ENCODE measurements at places on chromosomes 13 and 19. TPM values are rescaled to one million over a fixed set of nuclear protein-coding genes. Genes with fewer than 3 reads are reported as not detected.

Gene IGFL3
- total RNA-seq = not detected

Gene POLR1G
- total RNA-seq = 3.8 TPM

Gene EID2
- 14.8 TPM for total RNA-seq

DNA sequence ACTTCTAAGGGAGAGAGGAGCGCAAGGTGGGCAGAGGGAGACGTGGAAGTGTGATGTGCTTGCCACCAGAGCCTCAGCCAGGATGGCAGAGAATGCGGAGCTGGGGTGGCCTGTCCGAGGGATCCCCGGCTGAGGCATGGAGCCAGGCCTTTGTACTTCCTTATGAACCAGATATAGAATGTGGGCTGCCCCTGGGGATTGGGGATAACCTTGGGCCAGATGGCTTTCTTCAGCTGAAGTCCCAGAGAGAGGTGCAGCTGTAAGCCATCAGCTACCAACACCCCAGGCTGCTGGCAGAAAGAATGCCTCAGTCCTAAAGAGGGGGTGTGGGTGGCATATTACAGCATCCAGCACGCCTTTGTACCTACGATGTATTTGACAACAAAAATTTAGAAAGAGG, 25.5 kb upstream of the FBXO17 start:
- DNase-seq = no peak

Gene ERFL
- 1.5 TPM for total RNA-seq

Gene TMPRSS9
- total RNA-seq = not detected

DNA sequence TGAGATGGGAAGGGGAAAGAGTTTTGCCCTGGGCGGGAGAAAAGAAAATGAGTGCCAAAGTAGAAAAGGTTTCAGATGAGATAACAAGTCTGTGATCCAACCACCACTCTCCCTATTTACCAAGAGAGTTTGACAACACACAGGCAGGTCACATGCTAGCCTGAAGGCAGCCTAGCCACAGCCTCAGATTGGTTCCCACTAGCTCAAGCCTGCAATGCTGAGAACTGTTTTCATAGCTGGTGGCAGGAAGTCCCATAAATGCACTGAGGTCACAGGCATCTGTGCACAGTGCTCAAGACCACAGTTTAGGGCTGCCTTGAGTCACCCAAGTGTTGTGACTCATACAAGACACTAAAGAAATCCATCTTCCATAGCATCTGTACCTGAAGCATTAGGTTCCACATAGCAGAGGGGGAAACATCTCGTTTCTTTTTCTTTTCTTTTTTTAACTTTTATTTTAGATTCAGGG, 18.5 kb upstream of the POP4 start:
- DNase-seq = peak; percentile 86

- DNase-seq = no peak
These were observed 702 bp upstream of the MAG start for GRCh38 chr19:35291259-35291658.

DNA sequence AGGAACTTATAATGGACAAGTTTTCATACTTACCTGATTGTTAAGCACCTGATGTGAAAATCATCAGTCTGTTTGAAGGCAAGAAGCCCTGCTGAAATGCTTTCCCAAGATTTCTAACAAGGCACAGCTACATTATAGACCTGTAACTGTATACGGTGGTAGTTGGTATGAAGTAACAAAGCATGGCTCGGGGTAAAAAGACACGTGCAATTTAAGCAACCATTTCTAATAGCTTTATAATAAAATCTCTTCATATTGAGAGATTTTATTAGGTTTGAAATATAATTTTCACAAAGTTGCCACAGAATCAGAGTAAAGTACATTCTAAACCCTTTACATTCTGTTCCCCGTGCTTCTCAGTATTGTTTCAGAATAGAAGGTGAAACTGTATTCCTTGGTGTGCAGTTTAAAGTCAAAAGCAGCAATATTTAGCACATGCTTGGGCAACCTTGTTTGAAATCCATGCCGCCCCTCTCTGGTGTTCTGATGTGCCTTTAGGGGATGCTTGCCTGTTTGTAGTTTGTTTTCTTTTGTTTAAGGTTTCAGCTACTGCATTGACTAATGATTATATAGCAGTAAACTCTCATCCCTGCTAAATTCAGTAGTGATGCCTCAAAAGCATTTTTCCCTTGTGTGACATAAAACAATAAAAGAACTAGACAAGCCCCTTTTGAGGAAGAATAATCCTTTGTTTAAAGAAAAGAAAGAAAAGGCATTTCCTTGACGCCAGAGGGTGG, 125.2 kb upstream of the OBI1 start:
- DNase-seq = no peak

- no peak for DNase-seq
These were observed 764.9 kb upstream of the SLITRK5 start for GRCh38 chr13:86906127-86906874.

Gene SH2D3A
- 28.1 TPM for total RNA-seq

Gene STARD13
- total RNA-seq = 0.20 TPM

DNA sequence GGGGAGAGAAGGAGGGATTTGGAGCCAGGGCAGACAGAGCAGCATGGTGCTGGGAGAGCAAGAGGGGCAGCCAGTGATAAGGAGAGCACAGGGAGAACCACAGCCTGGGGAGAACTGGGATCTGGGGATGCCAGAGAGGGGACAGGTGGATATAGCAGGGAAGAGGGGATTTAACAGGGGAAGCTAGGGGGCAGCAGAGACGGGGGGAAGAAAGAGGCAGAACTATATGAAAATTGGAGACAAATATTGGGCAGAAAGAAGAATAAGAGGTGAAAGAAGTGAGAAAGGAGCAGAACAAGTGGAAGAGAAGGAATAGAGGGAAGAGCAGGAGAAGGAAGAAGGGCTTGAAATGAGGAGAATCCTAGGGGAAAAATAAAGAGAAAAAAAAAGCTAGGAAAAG, 6.5 kb upstream of the ZNF528 start:
- no peak for DNase-seq

GRCh38 chr13:73168226-73168952, 109.6 kb downstream of the KLF5 start:
- no peak for DNase-seq

DNA sequence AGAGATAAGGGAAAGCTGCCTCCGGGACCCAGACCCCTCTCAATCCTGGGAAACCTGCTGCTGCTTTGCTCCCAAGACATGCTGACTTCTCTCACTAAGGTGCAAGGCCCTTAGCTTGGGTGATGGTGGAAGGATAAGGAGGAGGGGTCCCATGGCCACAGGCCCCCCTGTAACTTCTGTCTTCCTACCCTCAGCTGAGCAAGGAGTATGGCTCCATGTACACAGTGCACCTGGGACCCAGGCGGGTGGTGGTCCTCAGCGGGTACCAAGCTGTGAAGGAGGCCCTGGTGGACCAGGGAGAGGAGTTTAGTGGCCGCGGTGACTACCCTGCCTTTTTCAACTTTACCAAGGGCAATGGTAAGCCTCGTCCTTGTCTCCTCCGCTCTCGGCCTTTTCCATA, 2.0 kb downstream of the CYP2F1 start:
- no peak for DNase-seq

DNA sequence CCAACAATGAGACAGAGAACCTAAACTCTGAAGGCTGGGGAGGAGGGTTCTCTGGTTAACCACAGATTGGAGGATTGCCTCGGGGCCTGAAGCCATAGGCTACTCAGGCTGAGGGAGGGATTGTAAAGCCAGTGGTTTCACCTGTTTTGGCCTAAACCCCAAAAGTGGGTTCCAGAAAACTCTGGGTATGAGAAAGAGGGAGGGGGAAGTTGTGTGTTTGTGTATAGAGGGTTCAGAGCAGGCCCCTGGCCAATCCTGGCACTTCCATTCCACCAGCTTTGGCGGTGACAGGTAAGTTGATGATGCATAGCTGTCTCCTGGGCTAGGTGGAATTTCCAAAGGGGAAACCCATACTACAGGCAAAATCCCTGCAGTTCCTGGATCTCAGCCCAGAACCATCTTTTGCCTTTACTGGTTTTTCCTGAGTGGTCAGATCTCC, 13.5 kb upstream of the CCDC97 start:
- no peak for DNase-seq

DNA sequence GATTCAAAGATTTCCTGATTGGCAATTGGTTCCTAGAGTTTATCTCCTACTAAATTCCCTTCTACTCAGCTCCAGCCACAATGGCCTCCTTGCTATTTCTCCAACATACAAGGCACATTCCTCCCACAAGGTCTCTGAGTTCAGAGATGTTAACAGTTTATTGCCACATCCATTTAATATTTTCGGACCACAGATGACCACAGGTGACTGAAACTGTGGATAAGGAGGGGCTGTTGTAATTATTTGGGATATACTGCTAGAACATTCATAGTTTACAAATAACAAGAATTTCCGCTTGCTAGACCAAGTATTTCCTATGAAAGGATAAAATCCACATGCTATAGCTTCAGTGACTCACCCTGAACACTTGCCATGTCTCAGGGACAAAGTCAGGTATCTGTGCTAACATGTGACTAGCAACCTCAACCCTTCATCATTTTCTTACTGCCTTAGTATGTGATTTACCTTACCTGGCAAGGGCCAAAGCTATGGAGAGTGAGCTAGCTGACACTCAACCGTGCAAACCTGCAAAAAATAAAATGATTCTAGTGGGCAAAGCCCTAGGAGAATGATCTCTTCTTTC, 117.7 kb downstream of the TBC1D4 start:
- DNase-seq = no peak

Gene FFAR3
- 0.63 TPM for total RNA-seq

- peak; percentile 77 for DNase-seq
These were observed 9.1 kb upstream of the LILRB5 start for GRCh38 chr19:54266133-54266532.

DNA sequence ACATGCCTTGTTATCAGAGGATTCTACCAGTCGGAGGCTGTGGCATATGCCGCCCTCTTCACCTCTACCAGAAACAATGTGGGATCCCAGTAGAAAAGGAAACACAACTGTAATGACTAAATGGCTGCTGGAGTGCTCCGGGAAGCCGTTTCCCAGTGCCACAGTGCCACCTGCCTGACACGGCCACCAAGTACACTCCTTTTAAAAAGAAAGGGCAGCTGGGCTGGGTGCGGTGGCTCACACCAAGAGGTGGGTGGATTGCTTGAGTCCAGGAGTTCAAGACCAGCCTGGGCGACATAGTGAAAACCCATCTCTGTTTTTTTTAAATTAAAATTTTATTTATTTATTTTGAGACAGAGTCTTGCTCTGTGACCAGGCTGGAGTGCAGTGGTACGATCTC, 67.3 kb downstream of the TRPM4 start:
- peak; percentile 55 for DNase-seq

GRCh38 chr13:28530729-28531076, 35.8 kb upstream of the FLT1 start:
- DNase-seq = no peak

GRCh38 chr13:41428155-41428554, 29.2 kb upstream of the RGCC start:
- no peak for DNase-seq

DNA sequence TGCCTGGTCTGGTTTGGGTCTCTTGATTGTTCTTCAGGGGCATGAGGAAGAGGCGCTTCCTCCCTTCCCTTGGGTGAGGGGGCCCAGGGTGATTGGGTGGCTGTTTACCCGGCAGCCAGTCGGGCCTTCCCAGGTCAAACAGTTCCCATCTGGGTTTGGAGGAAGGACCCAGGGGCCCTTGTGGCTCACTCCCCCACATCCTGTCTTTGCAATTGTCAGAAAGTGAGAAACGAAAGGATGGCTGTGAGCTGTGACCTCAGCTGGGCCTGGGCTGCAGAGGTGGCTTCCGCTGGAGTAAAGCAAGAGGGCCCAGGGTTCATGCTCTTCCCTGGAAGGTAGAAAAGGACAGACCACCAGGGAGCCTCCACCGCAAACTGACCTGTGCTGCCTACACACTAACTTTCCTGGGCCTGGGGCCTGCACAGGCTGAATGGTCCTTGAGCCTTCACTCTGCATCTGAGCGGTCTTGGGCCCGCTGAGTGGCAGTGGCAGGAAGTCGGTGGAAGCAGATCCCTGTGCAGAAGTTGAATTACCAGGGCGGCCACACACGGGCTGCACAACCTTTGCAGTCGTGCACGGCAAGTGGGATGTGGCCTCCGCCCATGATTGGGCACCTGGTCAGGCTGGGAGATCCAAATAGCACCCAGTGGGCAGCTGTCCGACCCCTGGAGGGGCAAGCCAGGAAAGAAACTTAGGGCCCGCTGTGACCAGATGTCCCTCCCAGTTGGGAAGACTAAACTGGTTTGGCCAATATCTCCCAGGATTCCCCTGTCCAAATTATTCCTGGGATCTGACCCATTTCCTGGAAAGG, 5.3 kb upstream of the CD79A start:
- DNase-seq = peak; percentile 86

Gene SHC2
- total RNA-seq = not detected

DNA sequence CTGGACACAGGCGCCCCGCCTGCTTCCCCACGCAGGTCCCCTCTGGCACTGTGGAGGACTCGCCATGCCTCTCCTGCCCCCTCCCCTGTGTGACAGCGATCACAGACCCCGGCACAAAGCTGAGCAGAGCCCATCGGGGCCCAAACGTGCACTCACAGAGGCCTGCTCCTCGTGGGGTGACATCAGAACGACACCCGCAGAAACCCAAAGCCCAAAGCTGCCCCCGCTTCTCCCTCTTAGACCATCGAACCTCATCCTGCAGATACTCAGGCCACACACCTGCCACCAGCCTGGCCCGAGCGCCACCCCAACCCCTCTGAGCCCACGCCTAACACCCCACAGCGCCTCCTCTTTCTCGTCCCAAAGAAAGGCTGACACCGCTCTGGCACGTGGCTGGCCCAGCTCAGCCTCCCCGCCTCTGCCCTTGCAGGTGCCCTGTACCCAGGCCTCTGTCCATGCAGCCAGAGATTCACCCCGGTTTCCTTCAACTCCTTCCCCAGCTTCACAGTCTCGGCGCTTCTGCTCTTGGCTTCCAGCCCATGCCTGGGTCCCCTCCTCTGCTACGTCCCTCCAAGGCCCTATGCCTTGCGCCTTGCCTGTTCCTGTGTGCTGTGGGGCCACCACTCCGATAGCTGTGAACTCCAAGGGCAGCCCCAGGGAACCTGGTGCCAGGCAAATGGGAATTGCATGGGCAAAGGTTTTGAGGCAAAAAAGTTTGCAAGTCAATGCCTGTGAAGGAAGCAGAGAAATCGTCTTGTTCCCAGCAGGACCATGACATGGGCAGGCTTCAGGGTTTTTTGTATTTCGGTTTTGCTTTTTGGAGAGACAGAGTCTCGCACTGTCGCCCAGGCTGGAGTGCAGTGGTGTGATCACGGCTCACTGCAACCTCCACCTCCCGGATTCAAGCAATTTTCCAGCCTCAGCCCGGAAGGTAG, 831 bp upstream of the CBARP start:
- DNase-seq = no peak

Gene SULT2A1
- not detected for total RNA-seq

DNA sequence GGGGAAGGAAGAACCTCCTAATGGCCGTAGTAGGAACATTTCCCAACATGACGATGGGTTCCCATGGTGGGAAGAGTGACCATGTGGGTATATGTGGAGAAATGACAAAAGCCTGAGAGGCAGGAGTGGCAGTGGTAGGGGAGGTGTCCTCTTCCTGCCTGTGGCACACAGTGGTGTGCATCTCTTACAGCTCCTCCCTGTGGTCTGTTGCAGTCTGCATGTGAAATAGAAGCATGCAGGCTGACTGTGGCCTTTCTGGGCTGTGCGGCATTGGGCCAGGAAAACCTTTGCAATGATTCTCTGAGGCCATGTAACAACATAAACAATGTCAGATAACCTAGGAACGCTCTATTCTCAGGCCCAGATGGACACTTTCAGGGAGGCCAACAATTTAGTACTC, 84.0 kb downstream of the LACC1 start:
- no peak for DNase-seq
